ENCODE measurements at places on chromosomes 11 and 22. TPM values are rescaled to one million over a fixed set of nuclear protein-coding genes. Genes with fewer than 3 reads are reported as not detected.
A peak's percentile ranks its signal among the peaks of the same experiment; 100 is the strongest.

GRCh38 chr11:87602776-87603175 is 565.0 kb downstream of the TMEM135 start:
- no peak overlapping the region for H3K27ac ChIP-seq
- H3K27me3 ChIP-seq = no peaks in the 10 kb centered on the region
- H3K4me3 ChIP-seq = no peak overlapping the region

GRCh38 chr11:110979696-110980095 is 265.8 kb upstream of the POU2AF2 start:
- H3K36me3 ChIP-seq = no peaks in the 10 kb centered on the region
- no peak overlapping the region for H3K27ac ChIP-seq
- no peaks in the 10 kb centered on the region for H3K4me1 ChIP-seq
- no peak overlapping the region for H3K4me3 ChIP-seq
- no peak for DNase-seq
- no peaks in the 10 kb centered on the region for H3K27me3 ChIP-seq

Gene UCP3
- total RNA-seq = 5.9 TPM

DNA sequence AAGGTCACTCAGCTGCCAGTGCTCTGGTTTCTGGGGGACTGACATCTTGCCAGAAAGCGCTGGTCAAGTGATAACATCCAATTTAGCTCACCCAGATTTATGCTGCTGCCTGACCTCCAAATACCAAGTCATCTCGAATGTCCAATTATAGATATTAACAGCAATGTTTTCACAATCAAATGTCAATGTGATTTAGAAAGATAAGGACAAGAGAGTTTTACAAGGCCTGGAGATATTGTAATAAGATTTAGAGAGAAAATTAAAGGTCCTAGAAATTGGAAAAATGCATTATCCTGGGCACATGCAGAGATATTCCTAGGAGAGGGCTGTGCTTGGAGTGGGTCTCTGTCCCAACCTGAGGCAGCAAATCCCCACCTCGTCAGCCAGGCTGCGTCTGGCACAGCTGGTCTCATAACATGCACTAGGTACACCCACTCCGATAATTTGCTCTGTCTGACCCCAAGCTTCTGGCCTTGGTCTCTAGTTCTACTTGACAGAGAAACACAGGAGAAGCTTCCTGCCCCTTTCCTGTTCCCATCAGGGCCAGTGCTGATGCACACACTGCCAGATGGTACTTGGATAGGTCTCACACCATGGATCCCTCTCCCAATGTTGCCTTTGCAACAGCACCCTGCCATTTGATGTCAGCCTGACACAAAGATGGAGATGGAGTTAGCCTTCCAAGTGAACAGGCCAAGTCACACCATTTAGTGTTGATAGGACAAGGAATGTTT is 28.6 kb downstream of the USH1C start:
- H3K36me3 ChIP-seq = no peaks in the 10 kb centered on the region
- no peak overlapping the region for H3K4me3 ChIP-seq
- no peak for DNase-seq
- H3K27ac ChIP-seq = no peak overlapping the region
- H3K27me3 ChIP-seq = no peaks in the 10 kb centered on the region
- no peaks in the 10 kb centered on the region for H3K4me1 ChIP-seq

DNA sequence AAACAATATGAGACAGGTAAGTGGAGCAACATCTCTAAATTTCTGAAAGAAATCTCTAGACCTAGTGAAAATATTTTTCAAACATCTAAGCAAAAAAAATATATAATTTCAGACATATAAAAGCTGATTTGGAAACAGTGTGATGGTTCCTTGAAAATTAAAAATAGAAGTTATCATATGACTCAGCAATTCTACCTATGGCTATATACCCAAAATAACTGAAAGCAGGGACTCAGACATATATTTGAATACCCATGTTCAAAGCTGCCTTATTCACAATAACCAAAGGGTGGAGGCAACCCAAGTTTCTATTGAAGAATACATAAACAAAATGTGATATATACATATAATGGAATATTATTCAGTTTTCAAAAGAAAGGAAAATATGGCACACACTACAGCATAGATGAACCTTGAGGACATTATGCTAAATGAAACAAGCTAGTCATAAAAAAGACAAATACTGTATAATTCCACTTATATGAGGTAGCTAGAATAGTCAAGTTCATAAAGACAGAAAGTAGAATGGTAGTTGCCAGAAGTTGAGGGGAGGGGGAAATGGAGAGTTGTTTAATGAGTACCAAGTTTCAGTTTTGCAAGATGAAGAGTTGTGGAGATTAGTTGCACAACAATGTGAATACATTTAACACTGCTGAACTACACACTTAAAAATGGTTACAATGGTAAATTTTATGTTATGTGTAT is 300.4 kb downstream of the TTC28 start:
- no peaks in the 10 kb centered on the region for H3K36me3 ChIP-seq
- no peak overlapping the region for H3K27ac ChIP-seq
- H3K27me3 ChIP-seq = no peaks in the 10 kb centered on the region
- H3K4me1 ChIP-seq = no peaks in the 10 kb centered on the region
- no peak overlapping the region for H3K4me3 ChIP-seq
- DNase-seq = no peak

GRCh38 chr11:9091044-9091922 is at the start of gene SCUBE2:
SCUBE2 (minus strand) TSS chr11:9091599; CDS start chr11:9091528, 71 bp downstream.
- H3K4me1 ChIP-seq = no peaks in the 10 kb centered on the region
- DNase-seq = no peak
- H3K27me3 ChIP-seq = no peaks in the 10 kb centered on the region
- peak within 1 kb of the TSS; percentile 83 for H3K27ac ChIP-seq
- peak within 1 kb of the TSS; percentile 47 for H3K4me3 ChIP-seq
- no peaks in the 10 kb centered on the region for H3K36me3 ChIP-seq

Gene RAG2
- not detected for total RNA-seq

GRCh38 chr11:37727371-37727770 is 1129.3 kb upstream of the RAG2 start:
- DNase-seq = no peak
- H3K27me3 ChIP-seq = no peaks in the 10 kb centered on the region

Gene RBM14
- total RNA-seq = 42.6 TPM

Gene CNTF
- total RNA-seq = 1.6 TPM

Gene ADORA2A
- 1.8 TPM for total RNA-seq

DNA sequence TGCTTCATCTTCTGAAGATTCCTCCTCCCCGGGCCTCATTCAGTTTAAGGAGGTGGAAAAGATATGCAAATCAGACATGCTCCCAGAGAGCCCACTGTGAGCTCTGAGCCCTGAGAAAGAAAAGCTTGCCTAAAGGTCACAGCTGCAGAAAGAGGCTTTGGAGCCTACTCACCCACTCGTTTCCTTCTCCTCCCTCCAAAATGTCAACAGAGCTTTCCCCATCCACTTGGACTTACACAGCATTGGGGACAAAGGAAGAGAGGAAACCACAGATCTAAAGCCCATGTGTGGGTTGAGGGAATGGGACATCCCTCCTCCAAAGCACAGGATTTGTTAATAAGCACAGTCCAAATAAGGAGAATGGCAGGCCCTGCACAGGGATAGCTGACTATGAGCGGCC is 158.4 kb downstream of the ETS1 start:
- no peaks in the 10 kb centered on the region for H3K4me1 ChIP-seq
- no peaks in the 10 kb centered on the region for H3K27me3 ChIP-seq
- H3K36me3 ChIP-seq = no peaks in the 10 kb centered on the region
- H3K27ac ChIP-seq = peak overlapping the region; percentile 38
- DNase-seq = no peak

Gene GAL3ST3
- total RNA-seq = not detected

GRCh38 chr22:33921525-33922348 is 1.5 kb upstream of the LARGE1 start:
- H3K4me1 ChIP-seq = peaks cover 11% of the 10 kb centered on the region
- DNase-seq = peak; percentile 39
- peak overlapping the region; percentile 80 for H3K4me3 ChIP-seq
- no peaks in the 10 kb centered on the region for H3K27me3 ChIP-seq
- peak overlapping the region; percentile 80 for H3K27ac ChIP-seq

DNA sequence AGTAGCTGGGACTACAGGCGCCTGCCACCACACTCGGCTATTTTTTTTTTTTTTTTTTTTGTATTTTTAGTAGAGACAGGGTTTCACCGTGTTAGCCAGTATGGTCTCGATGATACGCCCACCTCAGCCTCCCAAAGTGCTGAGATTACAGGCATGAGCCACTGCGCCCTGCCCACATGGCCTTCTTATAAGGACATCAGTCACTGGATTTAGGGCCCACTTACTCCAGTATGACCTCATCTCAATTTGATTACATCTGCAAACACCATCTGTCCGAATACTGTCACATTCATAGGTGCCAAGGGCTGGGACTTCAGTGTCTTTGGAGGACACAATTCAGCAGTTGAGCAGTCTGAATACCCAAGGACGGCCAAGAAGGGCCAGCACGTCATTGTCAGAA is 8.2 kb upstream of the PRR5 start:
- no peak for DNase-seq
- H3K27ac ChIP-seq = no peak overlapping the region
- H3K27me3 ChIP-seq = no peaks in the 10 kb centered on the region
- no peak overlapping the region for H3K4me3 ChIP-seq

Gene APOL1
- 38.3 TPM for total RNA-seq

Gene EMID1
- 1.1 TPM for total RNA-seq

DNA sequence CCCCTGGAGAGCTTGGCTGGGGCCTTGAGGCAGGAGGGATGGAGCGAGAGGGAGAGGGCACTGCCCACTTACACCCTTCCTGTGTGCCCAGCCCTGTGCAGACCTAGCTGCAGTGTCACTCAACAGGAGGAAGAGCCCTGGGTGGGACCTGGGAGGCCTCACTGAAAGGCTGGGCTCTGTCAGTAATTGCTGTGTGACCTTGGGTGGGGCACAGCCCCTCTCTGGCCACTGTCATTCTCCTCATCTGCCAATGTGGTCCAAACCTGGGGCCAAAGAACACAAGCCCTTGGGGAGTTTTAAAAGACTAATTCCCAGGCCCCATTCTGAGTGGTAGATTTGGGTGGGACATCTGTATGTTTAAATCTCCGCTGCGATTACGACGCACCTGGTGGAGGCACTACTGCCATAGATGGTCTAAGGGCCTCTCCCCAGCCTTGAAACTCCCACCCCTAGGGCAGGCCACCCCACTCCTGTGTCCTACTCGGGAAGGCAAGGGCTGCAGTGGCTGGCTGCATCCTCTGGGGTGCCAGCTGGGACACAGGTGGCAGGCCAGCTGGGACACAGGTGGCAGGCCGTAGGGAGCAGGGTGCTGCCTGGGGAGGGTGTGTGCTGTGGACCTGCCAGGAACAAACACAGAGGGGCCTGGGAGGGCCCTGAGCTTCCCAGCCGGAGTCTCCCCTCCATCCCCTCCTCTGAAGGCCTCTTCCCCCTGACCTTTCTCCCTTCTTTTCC is 12.3 kb upstream of the SOX10 start:
- peak overlapping the region; percentile 93 for H3K27ac ChIP-seq
- no peaks in the 10 kb centered on the region for H3K36me3 ChIP-seq
- no peaks in the 10 kb centered on the region for H3K27me3 ChIP-seq
- H3K4me3 ChIP-seq = peak overlapping the region; percentile 33
- no peak for DNase-seq

GRCh38 chr11:64186492-64187165 is 658 bp downstream of the STIP1 start:
- H3K27me3 ChIP-seq = no peaks in the 10 kb centered on the region
- no peak overlapping the region for H3K27ac ChIP-seq
- DNase-seq = no peak
- H3K36me3 ChIP-seq = no peaks in the 10 kb centered on the region
- H3K4me1 ChIP-seq = no peaks in the 10 kb centered on the region
- no peak overlapping the region for H3K4me3 ChIP-seq

Gene CD3D
- 4.8 TPM for total RNA-seq

- no peak for DNase-seq
- no peaks in the 10 kb centered on the region for H3K4me1 ChIP-seq
- H3K36me3 ChIP-seq = no peaks in the 10 kb centered on the region
These were observed 3.2 kb downstream of the CD6 start for GRCh38 chr11:60974726-60975125.

Gene GLYAT
- total RNA-seq = 15.8 TPM

Gene SLC22A12
- not detected for total RNA-seq

DNA sequence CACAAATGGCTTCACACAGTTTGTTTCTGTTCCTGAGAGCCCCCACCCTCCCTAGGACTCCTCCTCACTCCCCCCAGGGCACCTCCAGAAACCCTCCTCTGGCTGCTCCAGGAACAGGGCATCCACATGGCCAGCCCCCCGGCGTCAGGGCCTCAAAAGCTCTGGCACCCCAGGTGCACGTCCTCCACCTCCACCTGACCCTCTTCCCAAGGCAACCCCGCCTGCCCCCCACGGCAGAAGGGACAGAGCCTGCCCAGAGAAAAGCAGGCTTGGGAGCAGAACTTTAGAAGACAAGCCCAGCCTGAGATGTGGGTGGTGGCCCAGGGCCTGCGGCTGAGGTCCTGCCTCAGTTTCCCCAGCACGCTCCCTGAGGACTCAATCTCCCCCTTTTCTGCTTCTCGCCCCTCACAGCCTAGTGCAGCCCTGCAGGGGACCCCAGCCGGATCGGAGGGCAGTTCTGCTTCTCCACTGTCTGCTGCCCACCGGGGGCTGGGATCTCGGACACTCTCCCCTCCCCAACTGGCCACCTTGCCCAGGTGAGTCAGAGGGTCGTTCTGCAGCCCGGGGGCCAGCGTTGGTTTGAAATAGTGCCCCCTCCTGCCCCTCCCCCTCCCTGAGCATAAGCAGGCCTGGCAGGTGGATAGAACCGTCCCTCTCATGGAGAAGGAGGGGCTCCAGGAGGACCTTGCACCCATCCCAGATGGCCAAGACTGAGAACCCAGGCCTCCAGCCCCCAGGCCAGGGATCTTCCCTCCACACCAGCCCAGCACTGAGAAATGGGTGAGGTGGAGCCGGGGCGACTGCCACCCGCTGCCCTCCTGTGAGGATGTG is 2.4 kb upstream of the TRABD start:
- H3K27ac ChIP-seq = peak overlapping the region; percentile 75
- H3K36me3 ChIP-seq = no peaks in the 10 kb centered on the region
- H3K4me3 ChIP-seq = no peak overlapping the region
- H3K27me3 ChIP-seq = no peaks in the 10 kb centered on the region

GRCh38 chr11:70931430-70931829 is 320.9 kb downstream of the SHANK2 start:
- H3K4me3 ChIP-seq = no peak overlapping the region
- H3K27me3 ChIP-seq = no peaks in the 10 kb centered on the region
- no peaks in the 10 kb centered on the region for H3K4me1 ChIP-seq
- H3K36me3 ChIP-seq = no peaks in the 10 kb centered on the region

- H3K4me3 ChIP-seq = peak overlapping the region; percentile 45
- H3K27me3 ChIP-seq = no peaks in the 10 kb centered on the region
- DNase-seq = no peak
- no peaks in the 10 kb centered on the region for H3K36me3 ChIP-seq
- no peaks in the 10 kb centered on the region for H3K4me1 ChIP-seq
These were observed 144.6 kb downstream of the NECTIN1 start for GRCh38 chr11:119584193-119585042.
